ENCODE measurements at places on chromosomes 1 and 21.

DNA sequence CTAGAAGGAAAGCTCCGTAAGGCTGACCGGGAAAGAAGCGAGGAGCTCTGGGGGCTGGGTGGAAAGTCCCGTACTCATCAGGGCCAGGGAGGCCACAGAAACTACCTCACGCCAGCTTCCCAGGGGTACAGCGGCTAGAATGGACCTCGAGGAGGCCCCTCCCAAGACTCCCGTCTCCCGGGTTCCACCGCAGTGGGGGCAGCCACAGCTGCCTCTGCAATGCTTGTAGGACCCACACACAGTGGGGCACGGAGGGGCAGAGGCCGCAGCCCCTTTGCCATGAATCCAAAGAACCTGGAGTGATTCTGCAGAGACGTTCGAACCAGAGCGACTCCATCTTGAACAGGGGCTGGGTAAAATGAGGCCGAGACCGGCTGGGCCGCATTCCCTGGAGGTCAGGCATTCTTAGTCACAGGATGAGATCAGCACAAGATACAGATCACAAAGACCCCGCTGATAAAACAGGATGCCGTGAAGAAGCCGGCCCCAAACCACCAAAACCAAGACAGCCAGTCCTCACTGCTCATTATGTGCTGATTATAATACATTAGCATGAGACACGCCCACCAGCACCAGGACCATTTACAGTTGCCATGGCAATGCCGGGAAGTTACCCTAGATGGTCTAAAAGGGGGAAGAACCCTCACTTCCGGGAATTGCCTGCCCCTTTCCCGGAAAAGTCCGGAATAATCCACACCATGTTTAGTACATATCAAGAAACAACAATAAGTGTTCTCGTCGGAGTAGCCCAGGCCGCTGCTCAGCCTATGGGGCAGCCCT, 1.6 kb upstream of the ANKRD65 start:
- no peak for DNase-seq

GRCh38 chr1:221781102-221781755, 39.3 kb upstream of the DUSP10 start:
- DNase-seq = no peak

- DNase-seq = no peak
Measured at GRCh38 chr1:90826024-90826423, 108.9 kb upstream of the BARHL2 start.

DNA sequence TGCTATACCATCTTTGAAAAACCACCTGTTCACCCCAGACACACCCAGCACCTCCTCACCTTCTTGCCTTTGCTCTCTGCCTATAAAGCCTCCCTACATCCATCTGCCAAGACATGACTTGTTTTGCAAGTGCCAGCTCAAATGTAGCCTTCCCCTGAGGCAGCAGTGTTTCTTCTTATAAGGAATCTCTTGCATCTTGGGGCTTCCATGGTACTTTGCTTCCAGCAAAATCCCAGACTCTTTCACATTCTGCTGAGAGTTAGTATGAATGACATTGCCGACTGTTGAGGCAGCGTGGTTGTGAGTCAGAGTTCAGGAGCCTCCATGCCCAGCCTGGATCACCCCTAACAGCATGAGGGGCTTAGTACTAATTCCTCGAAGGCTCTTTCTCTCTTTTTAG, 217.4 kb upstream of the RUNX1 start:
- DNase-seq = no peak

DNA sequence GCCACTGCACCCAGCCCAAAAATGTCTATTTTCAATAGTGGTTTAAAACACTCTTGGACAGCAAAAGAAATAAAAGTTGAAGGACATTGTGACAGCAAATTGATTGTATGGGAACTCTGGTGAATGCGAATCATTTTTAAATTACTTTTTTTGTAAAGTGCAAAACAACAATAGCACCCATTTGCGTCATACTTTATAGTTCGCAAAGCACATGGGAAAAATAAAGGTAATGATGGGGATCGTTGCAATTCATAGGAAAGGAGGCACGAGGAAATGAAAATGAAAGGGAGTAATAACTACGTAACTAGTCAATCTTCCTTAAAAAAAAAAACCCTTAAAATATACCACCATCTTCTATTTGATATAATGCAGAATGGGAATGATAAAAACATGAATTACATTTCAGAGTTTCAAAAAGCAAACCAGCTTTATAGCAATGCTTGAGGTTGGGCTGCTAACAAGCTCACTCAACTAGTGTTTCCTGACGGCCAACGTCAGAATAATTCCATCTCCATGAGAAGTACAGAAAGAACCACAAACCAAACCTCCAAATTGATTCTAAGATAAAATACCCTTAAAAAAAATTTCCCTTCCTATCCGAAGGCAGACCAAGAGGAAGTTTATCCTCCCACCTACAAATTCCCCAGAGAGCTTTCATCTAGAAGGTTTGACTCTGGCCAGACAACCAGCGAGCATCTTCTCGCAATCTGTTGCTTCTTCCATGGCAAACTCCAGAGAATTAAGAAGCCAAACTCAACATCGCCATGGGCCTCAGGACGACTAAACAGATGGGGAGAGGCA, at the start of gene EDARADD:
Gene EDARADD, plus strand, starts transcription at position 606 of the 801 bp plus-strand sequence. Its CDS starts 159 bp downstream, at position 765.
- no peak for DNase-seq

DNA sequence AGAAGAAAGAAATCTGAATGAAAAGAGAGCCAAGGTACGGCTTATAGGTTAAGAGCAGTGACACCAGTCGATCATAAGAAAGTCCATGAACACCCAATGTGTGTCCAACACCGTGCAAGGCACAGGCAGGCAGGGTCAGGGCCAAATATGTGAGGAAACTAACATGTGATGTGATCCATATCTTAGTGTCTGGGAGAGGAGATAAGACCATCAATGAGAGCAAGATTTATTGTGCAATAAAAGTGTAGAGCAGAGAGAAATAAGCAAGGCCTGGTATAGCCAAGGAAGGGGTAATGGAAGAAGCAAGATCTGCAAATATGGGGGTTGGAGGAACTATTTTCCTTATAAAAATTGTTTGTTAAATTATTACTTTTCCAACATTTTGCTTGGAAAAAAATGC, 198.8 kb downstream of the CRB1 start:
- no peak for DNase-seq

GRCh38 chr1:85314726-85315125, 38.3 kb upstream of the BCL10 start:
- DNase-seq = no peak

GRCh38 chr1:114691061-114691460, 4.3 kb downstream of the AMPD1 start:
- DNase-seq = no peak

- DNase-seq = no peak
Measured at GRCh38 chr1:159091180-159091560, 14.6 kb upstream of the AIM2 start.

GRCh38 chr21:35044770-35045541, 4.1 kb downstream of the RUNX1 start:
- DNase-seq = no peak

GRCh38 chr1:177206831-177207355, 36.1 kb downstream of the BRINP2 start:
- no peak for DNase-seq

GRCh38 chr1:103198076-103198475, 89.8 kb upstream of the COL11A1 start:
- no peak for DNase-seq

- DNase-seq = no peak
Measured at GRCh38 chr1:228063251-228064191, 19.0 kb upstream of the ARF1 start.

DNA sequence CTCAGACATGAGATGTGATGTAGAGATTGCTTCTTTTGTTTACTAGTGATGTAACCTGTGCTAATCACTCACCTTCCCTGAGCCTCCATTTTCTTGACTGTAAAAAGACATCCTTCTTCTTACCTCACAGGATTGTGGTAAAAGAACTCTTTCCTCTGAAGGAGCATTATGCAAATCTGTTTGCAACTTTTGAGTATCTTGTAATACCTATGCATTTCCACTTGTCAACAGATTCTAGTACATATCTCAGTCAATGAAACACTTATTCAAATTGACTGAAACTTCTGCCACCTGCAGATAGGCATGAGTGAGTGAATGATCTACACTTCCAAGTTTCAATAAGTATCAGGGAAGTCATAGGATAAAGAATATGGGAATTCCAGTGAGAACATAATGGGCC, 174.7 kb downstream of the HHIPL2 start:
- DNase-seq = no peak

DNA sequence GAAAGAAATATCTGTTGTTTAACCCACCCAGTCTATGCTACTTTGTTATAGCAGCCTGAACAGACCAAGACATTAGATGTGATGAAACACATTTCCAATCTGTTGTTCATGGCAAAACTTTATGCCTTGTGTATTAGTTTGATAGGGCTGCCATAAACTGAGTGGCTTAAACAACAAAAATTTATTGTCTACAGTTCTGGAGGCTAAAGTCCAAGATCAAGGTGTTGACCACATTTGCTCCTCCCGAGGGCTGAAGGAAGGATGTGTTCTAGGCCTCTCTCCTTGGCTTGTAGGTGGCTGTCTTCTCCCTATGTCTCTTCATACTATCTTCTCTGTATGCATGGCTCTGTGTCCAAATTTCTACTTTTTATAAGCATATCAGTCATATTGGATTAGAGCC, 94.1 kb upstream of the HIVEP3 start:
- DNase-seq = no peak
